ENCODE measurements at places on chromosomes 4 and X. TPM values are rescaled to one million over a fixed set of nuclear protein-coding genes. Genes with fewer than 3 reads are reported as not detected.

Gene CENPE
- 19.4 TPM for total RNA-seq

Gene EDNRA
- not detected for total RNA-seq

Gene SMIM31
- total RNA-seq, result not detected

Gene CT45A5
- not detected for total RNA-seq

Gene DAPP1
- not detected for total RNA-seq

Gene DCAF8L2
- total RNA-seq, result not detected

Gene SPATA18
- total RNA-seq, result 6.8 TPM

Gene CSAG1
- not detected for total RNA-seq

Gene CENPI
- total RNA-seq, result 17.7 TPM

Gene CXCL8
- total RNA-seq, result 254 TPM

Gene BANK1
- 0.47 TPM for total RNA-seq

Gene TGIF2LX
- not detected for total RNA-seq

Gene DIAPH2
- total RNA-seq, result 28.0 TPM

Gene CXCR3
- not detected for total RNA-seq

Gene ADH7
- total RNA-seq, result not detected

Gene NIPAL1
- 2.5 TPM for total RNA-seq

Gene EREG
- total RNA-seq, result under 0.01 TPM

Gene DDIT4L
- total RNA-seq, result 14.7 TPM

Gene ANAPC4
- total RNA-seq, result 12.1 TPM

Gene ELF4
- total RNA-seq, result 19.5 TPM

Gene FGF5
- 0.20 TPM for total RNA-seq

Gene ZNF518B
- 34.2 TPM for total RNA-seq

Gene RBM46
- total RNA-seq, result not detected

Gene HTRA3
- 6.3 TPM for total RNA-seq

Gene STPG2
- total RNA-seq, result 0.84 TPM

Gene RBM47
- 0.07 TPM for total RNA-seq

Gene SLC6A8
- total RNA-seq, result 2.0 TPM

Gene APBB2
- total RNA-seq, result 106 TPM

Gene P2RY4
- not detected for total RNA-seq

Gene TEX13D
- not detected for total RNA-seq
